ENCODE measurements at places on chromosomes 2 and 18.
A peak's percentile ranks its signal among the peaks of the same experiment; 100 is the strongest.

GRCh38 chr18:2909431-2910140 is 62.8 kb downstream of the EMILIN2 start:
- DNase-seq, result no peak

DNA sequence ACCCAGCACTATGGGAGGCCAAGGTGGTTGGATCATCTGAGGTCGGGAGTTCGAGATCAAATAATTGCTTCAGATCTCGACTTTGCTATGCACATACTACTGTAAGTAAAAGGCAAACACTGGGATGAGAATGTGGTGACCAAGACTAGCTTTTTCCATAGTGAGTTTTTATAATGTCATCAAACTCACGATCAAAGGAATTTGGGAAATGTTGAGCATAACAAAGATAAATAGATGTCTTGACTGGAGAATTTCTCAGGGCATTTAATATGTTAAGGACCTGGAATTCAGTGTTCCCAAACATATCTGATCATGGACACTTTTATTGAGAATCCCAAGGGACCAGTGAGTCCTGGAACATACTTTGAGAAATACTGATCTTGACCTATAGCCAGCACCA is 205.6 kb downstream of the ARHGAP15 start:
- DNase-seq, result no peak

DNA sequence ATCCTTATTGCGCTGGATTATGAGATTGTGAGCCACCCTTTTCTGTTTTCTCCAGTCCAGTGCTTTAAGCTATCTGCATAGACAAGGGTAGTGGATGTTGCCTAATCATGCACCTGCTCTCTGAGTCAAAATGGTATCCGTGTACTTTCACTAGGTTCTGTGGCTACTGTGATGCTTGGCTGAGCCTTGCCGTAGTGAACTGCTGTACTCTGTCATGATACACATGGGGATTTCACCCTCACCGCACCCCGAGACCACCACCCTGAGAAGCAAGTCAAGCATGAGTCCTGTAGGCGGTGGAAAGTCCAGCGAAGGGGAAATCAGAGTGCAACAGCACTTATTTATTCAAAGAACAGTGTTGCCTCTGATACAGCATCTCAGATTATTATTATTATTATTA is 55.0 kb downstream of the ARHGAP25 start:
- no peak for DNase-seq

GRCh38 chr2:218003281-218003944 is 618 bp upstream of the TNS1 start:
- peak; percentile 92 for DNase-seq

DNA sequence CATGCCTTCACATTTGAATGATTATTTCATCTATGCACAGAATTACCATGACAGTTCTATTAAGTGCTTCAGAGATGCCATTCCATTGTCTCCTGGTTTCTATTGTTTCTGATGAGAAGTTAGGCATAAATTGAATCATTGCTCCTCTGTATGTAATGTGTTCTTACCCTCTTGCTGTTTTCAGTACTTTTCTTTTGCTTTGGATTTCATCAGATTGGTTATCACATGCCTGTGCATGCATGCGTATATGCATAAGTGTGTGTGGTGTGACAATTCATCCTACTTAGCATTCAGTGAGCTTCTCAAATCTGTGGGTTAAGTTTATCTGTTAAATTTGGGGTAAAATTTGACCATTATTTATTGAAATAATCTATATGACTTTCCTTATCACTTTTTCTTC is 263.3 kb upstream of the RND3 start:
- DNase-seq, result no peak

GRCh38 chr2:168992591-168993349 is 38.4 kb downstream of the ABCB11 start:
- no peak for DNase-seq

DNA sequence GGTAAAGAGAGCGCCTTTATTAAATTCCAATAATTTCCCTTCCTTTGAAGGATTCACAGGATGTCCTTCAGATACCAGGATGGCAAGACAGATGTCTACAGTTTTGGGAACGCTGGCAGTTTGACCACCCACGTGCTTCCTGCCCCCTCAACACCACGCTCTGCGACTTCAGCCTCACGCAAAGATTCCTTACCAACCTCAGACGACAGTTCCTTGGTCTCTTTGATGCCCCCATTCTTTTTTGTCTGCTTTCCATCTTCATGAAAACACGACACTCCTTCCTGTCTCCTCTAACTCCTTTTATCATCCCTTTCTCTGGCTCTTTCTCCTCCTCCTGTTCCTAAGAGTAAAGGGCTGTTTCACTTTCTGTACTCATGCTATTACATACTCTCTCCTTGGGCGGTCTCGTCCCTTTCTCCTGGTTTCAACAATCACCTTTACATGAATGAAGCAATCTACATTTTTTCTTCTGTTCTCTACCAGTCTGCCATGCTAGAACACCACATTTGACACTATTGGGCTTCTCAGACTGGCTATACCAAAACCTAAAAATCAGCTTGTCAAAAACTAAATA is 189.9 kb upstream of the PGAP1 start:
- no peak for DNase-seq

GRCh38 chr2:59804732-59805131 is 748.7 kb downstream of the BCL11A start:
- DNase-seq, result no peak

DNA sequence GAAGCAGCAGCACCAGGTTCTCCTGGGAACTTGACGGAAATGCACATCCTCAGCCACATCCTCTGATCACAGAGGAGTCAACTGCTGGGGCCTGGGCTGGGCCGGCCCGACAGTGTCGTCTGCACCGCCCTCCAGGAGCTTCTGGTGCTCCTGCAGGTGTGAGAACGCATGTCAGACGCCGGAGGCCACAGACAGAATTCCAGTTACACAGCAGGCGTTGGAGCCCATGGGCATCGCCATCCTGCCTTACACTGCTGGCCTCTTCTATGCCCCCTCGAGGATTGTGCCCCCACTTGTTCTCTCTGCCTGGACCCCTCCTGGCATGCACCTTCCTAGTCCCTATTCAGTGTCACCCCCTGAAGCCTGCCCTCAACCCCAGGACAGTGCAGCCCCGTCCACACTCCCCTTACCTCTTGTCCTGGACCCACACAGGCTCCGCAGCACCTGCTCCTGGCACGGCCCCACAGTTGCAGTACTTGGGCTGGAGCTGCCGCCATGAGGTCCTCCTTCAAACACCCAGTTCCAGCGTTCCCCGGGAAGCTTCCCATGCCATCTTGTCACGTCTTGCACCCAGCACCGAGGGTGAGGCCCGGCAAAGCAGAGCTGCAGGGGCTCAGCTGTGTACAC is 37.5 kb downstream of the ADI1 start:
- DNase-seq, result no peak

- DNase-seq, result no peak
Observed at GRCh38 chr2:37831081-37831780, 93.9 kb upstream of the RMDN2 start.

DNA sequence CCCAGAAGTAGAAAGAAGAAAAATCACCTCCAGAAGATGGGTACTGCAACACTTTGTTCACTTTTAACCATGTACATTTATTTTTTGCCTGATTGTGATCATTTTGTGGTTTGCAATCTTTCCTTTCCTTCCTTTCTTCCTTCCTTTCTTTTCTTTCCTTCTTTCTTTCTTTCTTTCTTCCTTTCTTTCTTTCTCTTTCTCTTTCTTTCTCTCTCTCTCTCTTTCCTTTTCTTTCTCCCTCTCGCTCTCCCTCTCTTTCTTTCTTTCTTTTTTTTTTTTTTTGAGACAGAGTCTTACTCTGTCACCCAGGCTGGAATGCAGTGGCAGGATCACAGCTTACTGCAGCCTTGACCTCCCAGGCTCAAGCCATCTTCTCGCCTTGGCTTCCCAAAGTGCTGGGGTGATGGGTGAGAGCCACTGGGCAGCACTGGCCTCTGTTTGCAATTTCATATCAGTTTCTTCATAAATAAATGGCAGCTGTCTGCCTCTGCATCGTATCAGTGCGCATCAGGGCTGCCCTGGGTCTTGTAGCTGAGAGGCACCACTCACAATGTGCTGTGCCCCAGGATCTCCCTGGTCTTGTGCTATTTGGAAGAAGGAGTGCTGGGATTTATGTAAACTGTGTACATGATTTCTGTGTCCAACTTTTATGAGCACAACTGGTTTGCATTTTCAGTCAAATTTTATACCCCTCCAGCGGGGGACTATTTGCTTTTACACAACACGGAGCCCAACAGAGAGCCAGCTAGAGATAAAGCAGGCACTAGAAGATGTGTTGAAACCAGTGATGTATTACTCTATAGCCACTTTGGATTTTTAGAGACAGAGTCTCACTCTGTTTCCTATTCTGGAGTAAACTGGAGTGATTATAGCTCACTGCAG is 6.9 kb upstream of the LIMS2 start:
- no peak for DNase-seq

DNA sequence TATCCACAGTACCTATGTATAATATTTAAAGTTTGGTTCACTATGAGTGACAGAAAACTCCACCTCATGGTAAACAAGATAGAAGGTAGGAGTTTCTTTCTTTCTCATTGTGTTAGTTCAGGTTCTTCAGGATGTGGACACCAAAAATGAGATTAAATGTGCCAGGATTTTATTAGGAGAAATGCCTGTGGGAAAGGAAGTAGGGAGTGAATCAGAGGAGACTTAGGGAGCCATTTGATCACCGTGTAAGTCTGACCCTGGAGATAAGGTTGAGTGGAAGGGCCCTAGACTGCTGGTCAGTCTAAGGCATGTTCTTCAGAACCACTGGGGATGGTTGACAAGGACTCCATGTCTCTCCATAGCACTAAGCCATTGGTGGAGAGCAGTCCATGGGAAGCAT is 8.1 kb downstream of the AOX1 start:
- DNase-seq, result no peak

DNA sequence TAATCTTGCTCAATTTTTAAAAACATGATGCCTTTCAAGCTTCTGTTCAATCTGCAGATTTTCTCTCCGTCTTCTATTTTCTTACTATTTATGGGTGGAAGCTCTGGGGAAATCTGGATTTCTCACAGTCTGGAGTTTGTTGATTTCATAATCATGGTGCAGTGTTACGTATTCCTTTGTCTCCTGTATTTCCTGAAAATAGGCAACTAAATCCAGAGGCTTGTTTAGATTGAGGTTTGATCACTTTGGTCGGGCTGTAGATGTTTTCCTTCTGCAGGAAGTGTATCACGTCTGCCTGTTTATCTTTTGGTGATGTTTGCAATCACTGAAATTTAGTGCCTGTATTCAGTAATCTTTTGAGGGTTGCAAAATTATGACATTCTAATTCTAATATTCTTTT is 487.7 kb downstream of the LRRTM4 start:
- DNase-seq, result no peak

DNA sequence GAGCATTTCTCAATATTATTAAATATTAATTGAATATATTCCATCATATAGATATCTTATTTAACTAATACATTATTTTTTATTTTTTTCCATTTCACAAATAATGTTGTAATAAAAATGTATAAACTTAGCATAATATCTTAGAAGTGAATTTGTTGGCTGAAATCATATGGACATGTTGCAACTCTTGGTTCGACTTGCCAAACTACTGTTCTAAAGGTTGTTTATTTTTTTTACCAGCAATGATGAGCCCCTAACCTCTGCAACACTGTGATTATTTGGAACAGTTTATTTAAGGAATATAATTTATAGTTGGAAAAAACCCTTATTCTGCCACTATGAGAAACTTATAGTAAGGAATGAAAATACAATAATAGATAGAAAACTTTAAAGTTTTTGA is 8.8 kb upstream of the NAB1 start:
- no peak for DNase-seq

DNA sequence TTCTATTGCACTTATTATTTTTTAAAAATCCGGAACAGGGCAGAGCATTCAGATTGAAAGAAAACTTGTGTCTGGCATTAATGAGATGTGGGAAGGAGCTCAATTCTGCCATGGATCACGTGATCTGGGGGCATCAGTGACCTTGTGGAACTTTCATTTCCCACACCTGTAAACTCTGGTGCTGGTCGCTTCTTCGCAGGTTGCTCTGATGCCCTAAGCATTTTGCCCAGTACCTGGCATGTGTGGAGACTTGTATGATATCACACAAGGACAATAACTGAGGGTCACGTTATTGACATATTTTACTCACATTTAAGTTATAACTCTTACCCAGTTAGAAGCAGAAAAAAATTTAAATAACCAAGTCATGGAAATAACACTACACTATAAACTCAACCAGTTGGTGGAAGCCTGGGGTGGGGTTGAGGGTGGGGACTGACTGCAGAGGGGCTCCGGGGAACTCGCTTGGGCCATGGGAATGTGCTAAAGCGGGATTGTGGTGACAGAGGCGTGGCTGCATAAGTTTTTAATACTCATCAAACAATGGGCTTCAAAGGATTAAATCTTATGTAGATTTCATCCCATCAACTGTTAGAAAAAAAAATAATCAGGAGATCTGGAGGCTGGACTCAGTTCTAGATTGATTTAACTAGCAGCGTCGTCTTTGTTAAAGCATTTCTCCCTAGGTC is 36.5 kb downstream of the ST3GAL5 start:
- no peak for DNase-seq

DNA sequence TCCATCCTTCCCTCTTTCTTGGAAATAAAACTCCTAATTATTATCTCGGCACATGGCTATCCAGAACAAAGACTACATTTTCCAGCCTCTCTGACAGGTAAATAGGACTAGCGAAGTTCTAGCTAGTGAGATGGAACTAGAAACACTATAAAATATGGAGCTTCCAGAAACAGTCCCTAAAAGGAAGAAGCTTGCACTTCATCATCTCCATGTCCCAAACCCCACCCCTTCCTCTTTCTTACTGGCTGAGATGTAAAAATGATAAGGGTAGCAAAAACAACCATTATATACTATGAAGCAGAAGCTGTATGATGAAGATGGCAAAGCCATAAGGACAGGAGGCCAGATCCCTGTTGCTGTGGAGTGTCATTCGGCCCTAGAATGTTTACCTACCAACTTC is 11.7 kb upstream of the ACTR2 start:
- no peak for DNase-seq

DNA sequence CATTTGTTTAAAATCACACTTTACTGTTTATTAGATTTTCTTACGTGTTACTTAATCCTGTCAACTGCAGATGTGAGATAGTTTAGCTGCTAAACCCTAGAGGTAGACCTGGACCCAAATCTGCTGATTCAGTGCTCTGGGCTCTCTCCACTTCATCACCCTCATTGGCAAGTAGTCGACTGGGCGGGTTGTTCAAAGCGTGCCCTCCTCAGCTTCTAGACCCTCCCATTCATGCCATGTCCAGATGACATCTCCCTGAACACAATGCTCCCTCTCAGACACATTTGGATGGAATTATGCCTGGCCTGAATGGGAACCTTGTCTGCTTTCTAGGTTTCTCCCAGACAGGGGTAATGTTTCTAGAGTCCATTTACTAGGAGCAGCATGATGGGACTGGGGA is 43.7 kb downstream of the RPIA start:
- no peak for DNase-seq

GRCh38 chr2:239027391-239028252 is 179.7 kb downstream of the TWIST2 start:
- no peak for DNase-seq

- DNase-seq, result no peak
Observed at GRCh38 chr2:164662066-164662465, 40.8 kb upstream of the GRB14 start.
